ENCODE measurements at places on chromosomes 12 and 14. TPM values are rescaled to one million over a fixed set of nuclear protein-coding genes. Genes with fewer than 3 reads are reported as not detected.

The PLEKHG7 gene
- total RNA-seq = not detected

The KRT74 gene
- total RNA-seq = not detected

The KRT83 gene
- total RNA-seq = not detected

The CLEC14A gene
- not detected for total RNA-seq

The C14orf180 gene
- total RNA-seq = not detected

DNA sequence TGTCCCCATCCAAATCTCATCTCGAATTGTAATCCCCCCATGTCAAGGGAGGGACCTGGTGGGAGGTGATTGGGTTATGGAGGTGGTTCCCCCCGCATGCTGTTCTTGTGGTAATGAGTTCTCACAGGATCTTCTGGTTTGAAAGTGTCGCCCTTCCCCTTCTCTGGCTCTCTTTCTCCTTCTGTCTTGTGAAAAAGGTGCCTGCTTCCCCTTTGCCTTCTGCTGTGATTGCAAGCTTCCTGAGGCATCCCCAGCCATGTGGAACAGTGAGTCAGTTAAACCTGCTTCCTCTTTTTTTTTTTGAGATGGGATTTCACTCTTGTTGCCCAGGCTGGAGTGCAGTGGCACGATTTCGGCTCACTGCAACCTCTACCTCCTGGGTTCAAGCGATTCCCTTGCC lies 104.0 kb downstream of the CCDC91 start:
- H3K4me3 ChIP-seq = no peak overlapping the region
- H3K4me1 ChIP-seq = peaks cover 8% of the 10 kb centered on the region
- peaks cover 34% of the 10 kb centered on the region for H3K36me3 ChIP-seq
- no peak overlapping the region for H3K27ac ChIP-seq
- DNase-seq = no peak
- no peaks in the 10 kb centered on the region for H3K27me3 ChIP-seq

- H3K27me3 ChIP-seq = no peaks in the 10 kb centered on the region
- no peak overlapping the region for H3K4me3 ChIP-seq
- H3K27ac ChIP-seq = peak overlapping the region; percentile 67
- DNase-seq = no peak
Observed at GRCh38 chr12:110726028-110726427, 16.7 kb downstream of the PPP1CC start.

GRCh38 chr14:72682188-72682587 lies 211.7 kb downstream of the DPF3 start:
- H3K27ac ChIP-seq = no peak overlapping the region
- H3K4me3 ChIP-seq = no peak overlapping the region
- no peaks in the 10 kb centered on the region for H3K36me3 ChIP-seq
- no peaks in the 10 kb centered on the region for H3K27me3 ChIP-seq
- no peaks in the 10 kb centered on the region for H3K4me1 ChIP-seq

DNA sequence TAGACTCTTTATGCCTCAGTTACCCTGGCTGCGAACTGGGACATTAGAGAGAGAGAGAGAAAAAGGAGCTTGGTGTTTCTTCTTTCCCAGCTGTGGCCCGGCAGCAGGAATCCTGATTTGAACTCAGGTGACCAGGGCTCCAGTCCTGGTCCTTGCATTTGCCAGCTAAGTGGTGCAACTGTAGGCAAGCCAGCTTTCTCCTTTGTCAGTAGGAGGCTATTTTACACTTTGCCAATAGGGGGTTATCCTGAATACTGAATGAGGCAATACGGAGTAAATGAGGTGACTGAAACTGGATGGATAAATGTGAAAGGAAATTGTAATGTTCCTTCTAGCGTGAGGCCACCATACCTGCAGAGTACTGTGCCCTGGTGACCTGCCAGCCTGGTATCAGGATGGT lies 27.8 kb downstream of the KCNA5 start:
- H3K4me1 ChIP-seq = no peaks in the 10 kb centered on the region
- H3K4me3 ChIP-seq = no peak overlapping the region
- no peak overlapping the region for H3K27ac ChIP-seq
- H3K27me3 ChIP-seq = peaks cover 5% of the 10 kb centered on the region
- DNase-seq = no peak
- H3K36me3 ChIP-seq = no peaks in the 10 kb centered on the region

- no peaks in the 10 kb centered on the region for H3K36me3 ChIP-seq
- no peak overlapping the region for H3K4me3 ChIP-seq
- no peak overlapping the region for H3K27ac ChIP-seq
- peaks cover 5% of the 10 kb centered on the region for H3K4me1 ChIP-seq
Observed at GRCh38 chr14:58712357-58712756, 74.6 kb downstream of the DACT1 start.

- no peak overlapping the region for H3K27ac ChIP-seq
- no peaks in the 10 kb centered on the region for H3K36me3 ChIP-seq
- no peaks in the 10 kb centered on the region for H3K27me3 ChIP-seq
- no peaks in the 10 kb centered on the region for H3K4me1 ChIP-seq
- H3K4me3 ChIP-seq = no peak overlapping the region
- peak; percentile 83 for DNase-seq
Observed at GRCh38 chr12:57583008-57583831, 7.8 kb upstream of the PIP4K2C start.

Data from activated CD8-positive, alpha-beta T cell treated with anti-CD3 and anti-CD28 coated beads for 36 hours (primary cell).